Activated T-cell treated with anti-CD3 and anti-CD28 coated beads, Interleukin-2, amount 50 U/mL, for 48 hours (primary cell): ENCODE measurements at places on chromosomes 5 and 9.

- no peak for DNase-seq
These were observed 30.8 kb upstream of the DNAH5 start for GRCh38 chr5:13975246-13975645.

DNA sequence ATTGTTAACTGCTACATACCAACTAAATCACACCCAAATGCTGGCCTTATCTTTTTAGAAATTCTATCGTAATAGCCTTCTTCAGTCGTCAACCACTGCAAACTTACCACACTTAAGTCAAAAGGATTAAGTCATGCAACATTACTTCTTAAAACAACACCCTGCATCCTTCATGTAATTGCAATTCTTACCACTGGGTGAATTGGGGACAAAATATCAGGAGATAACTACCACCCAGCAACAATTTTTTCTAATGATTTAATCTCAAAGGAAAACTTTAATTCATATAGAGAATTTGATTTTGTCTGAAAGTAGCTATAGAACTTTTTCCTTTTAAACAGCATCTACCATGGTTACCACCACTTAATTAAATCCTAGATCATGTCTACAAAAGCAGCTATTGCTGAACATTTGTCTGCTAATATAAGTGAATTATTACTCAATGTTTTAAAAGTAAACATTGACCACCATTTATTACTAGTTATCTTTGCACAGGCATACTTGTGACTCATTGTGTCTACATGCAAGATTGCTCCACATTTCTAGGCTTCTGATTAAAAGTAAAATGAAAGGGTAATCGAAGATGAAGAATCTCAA lies 10.5 kb downstream of the MLLT3 start:
- no peak for DNase-seq

DNA sequence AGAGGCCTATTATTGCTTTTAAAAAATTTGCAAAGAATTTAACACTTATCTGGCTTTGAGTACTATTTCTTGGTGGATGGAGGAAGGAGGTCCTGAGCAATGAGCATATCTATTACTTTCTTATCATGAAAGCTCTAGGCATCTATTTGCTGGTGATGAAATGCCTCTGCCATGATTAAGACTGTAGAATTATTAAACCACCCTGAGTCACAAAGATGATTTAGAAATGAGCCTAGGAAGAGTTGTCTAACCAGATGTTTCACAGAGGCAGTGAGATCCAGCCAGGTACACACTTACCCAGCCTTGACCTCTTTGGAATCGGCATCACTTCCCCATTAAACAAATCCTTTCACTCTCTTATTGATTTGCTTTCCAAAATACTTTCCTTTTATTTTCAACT lies 304.4 kb upstream of the KIF2A start:
- DNase-seq = no peak

GRCh38 chr5:39473156-39473775 lies 48.5 kb upstream of the DAB2 start:
- DNase-seq = no peak

- DNase-seq = no peak
These were observed 27.3 kb upstream of the MUSK start for GRCh38 chr9:110641293-110641692.

GRCh38 chr5:51387884-51388275 lies 4.6 kb downstream of the ISL1 start:
- no peak for DNase-seq

DNA sequence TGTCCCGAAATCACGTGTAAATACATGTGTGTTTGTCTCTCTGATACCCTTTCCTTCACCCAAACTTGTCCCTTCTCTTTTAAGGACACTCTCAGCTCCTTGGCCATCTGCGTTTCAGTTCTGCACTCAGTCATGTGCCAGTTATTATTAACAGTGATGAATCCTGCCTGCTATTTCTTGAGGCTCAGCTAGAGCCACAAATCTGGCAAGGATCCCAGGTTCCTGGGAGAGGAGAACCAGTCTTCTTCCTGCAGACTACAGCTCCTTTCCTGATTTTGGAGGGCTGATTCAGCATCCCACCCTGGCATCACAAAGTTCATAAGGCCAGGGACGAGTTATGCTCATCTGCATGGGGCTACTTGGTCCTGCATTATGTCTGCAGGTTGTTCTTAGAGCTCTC lies 5.6 kb downstream of the MAMDC2 start:
- DNase-seq = no peak

DNA sequence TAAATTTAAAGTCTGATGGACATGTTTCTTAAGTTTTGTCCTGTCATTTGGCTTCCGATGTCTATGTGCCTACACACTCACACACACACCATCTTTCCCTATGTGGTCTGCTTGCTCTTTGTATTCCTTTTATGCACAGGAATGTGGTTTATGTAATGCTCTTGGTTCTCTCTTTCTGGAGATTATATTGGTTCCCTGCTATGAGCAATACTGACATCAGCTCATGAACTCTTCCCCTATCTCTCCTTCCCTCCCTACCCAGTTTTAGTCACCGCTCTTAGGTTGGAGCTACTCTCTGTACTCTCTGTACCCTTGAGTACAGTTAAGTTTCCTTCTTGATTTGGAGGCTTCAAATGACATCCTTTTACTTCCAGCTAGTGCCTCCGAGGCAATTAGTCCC lies 77.9 kb upstream of the MVB12B start:
- DNase-seq = no peak
